ENCODE measurements at places on chromosomes 11 and 22.

GRCh38 chr11:36229091-36229705, 60.0 kb downstream of the COMMD9 start:
- DNase-seq, result no peak

GRCh38 chr22:27100789-27101188, 443.4 kb downstream of the MIAT start:
- no peak for DNase-seq

DNA sequence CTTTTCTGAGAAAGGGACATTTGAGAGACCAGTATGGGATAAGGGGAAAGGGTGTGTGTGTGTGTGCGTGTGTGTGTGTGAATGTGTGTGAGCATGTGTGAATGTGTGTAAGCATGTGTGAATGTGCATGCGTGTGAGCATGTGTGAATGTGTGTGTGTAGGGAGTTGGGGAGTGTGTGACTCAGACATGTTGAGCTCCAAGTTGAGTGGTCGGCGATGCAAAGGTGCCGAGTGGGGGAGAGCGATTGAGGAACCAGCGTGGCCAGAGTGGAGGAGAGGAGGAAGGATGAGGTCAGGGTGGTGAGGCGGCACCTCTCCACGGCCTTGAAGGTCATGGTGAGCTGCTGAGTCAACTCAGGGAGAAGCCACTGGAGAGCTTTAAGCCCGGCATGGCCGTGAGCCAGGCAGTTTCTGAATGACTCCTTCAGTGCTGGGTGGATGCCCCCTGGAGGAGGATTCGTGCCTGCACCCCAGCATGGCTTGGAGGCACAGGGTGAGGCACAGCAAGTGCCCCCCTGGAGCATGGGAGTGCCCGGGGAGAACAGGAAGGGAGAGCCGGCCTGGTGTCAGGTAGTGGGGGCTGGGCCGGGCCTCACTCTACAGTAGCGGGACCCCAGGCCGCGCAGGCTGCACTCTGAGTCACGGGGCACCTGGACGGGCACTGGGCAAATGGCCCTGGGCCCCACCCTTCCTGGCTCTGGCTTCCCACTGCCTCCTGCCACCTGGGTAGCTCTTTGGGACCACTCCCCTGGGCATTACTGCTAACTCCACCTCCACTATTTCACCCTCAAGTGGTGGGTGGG, 8.2 kb upstream of the CCDC88B start:
- DNase-seq, result peak; percentile 68

DNA sequence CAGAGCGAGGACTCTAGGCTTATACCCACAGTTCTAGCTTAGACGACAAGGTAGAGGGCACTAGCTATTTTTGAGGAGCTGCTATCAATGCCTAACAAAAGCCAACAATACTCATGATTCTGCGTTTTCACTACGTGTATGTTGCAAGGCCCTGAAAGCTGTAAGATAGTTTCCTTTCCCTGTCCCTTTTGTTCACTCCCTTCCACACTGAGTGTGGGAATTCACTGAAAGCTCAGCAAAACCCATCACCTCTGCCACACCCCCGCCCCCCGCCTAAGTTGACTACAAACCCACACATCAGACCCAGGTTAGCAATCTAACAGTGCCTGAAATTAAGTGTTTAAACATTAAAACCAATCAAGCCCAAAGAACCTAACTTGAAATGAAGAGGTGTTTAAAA, 6.2 kb upstream of the LDLRAD3 start:
- no peak for DNase-seq

DNA sequence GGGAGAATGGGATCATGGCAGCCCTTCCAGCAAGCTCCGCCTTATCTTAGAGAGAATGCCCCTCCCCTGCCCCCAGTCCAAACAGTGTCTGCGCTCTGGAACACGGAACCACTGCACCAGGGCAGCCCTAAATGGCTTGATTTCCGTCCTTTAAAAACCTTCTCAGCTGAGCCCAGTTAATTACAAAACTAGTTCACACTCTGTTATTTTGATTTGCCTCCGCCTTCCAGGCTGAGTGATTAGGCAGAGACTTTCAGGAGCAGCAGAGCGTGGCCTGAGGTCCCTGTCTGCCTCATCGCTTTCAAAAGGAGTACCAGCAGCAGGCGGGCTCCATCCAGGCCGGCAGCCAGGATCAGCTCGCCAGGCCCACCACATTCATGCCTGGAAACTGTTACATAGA, 313.0 kb downstream of the BRD1 start:
- no peak for DNase-seq

DNA sequence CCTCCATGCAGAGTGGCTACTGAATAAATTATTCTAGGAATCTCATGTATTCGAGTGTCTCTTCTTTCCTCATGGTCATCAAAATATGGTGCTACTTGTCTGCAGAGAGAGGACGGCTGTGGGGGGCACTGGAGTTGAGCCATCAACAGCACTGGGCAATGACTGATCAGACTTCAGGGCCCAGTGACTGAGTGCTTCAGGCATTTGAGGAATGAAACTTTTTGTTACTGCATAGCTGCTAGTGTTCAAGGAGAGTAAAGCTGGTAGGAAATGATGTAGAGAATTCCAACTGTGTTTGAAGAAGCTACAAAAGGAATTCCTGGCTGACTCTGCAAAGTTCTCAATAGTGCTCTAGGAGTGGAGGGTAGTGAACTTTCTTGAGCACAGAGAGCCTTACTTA, 277.7 kb downstream of the CADM1 start:
- DNase-seq, result no peak

GRCh38 chr11:105130189-105130813, 9.3 kb downstream of the CARD18 start:
- no peak for DNase-seq

DNA sequence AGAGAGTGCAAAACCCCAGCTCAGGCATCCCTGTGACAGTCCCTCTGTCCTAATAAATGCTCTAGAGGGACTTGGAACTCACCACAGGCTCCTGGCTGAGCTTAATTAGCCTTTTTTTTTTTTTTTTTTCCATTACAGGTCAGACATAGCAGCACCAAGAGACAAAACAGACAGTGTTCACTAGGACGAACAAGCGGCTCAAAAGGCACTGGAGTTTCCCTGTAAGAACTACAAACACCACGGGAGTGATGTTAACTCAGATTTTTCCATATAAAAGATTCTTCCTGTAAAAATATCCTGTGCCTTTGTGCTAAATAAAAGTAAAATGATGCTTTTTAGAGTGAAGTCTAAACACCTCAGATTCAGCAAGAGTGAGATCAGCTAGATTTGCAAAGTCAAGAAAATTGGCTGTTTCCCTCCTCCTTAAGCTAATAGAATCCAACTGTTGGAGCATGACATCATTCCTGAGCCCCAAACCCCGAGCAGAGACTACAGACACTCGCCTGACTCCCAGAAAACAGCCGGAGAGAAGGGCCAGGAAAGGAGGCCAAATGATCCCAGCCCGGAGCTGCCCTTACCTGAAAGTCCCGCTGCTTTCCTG, 101.0 kb upstream of the AKIP1 start:
- no peak for DNase-seq

- no peak for DNase-seq
Measured at GRCh38 chr11:111745719-111746504, 20.3 kb downstream of the PPP2R1B start.

DNA sequence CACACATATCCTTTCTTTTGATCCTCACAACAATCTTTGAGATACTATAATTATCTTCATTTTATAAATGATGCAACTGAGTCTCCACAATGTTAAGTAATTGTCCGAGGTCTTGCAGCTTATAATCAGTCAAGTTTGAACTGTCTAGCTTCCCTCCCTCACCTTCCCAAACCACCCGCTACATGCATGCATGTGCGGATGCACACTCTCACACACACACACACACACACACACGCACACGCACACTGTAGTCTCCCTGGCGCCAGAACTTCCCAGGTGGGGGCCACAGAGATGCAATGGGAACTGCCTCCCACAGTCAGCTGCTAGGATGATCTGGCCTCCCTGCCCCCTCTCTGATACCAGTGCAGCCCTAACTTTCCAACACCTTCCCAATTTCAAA, 501.3 kb downstream of the BUD13 start:
- no peak for DNase-seq
